ENCODE measurements at places on chromosomes 3 and 15.

GRCh38 chr15:55552451-55552850, 35.7 kb downstream of the PYGO1 start:
- DNase-seq, result no peak

DNA sequence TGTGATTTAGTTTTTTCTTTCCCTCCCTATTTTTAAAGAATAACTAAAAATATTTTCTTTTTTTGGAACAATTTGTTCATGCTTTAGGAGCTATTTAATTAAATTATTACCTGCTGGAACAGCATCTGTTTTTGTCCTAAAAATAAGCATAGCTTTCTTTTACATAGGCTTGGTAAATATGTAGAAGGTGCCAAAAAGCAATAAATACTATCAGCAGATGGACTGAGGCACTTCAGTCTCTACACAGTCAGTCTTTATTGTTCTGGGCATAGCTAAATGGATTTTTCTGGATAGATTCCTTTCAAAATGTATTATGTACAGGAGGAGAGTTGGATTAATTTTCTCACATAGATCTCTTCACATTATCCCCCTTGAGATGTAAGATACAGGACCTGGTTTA, 223.5 kb downstream of the NAALADL2 start:
- peak; percentile 37 for DNase-seq

GRCh38 chr3:191136347-191136746, 62.7 kb upstream of the OSTN start:
- no peak for DNase-seq

GRCh38 chr3:14113965-14114635, 10.6 kb downstream of the CHCHD4 start:
- no peak for DNase-seq

GRCh38 chr3:189237526-189237925, 65.8 kb downstream of the TPRG1 start:
- no peak for DNase-seq

DNA sequence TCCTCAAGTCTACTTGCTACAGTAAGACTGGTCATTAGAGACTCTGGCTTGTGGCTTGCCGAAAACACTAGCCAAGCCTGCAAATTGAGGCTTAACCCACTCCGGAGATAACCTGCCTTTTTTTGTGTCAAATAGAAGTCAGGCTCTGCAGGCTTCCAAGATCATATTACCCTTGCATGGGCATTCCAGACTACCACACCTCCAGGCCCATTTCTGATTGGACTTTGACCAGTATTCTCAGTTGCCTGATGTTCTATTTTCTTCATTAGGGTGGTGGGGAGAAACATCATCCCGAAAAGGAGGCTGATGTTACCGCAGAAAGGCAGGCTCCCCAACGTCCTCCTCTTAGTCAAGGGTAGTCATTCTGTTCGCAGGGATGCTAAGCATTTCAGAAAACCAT, 68.1 kb upstream of the FOXP1 start:
- no peak for DNase-seq

DNA sequence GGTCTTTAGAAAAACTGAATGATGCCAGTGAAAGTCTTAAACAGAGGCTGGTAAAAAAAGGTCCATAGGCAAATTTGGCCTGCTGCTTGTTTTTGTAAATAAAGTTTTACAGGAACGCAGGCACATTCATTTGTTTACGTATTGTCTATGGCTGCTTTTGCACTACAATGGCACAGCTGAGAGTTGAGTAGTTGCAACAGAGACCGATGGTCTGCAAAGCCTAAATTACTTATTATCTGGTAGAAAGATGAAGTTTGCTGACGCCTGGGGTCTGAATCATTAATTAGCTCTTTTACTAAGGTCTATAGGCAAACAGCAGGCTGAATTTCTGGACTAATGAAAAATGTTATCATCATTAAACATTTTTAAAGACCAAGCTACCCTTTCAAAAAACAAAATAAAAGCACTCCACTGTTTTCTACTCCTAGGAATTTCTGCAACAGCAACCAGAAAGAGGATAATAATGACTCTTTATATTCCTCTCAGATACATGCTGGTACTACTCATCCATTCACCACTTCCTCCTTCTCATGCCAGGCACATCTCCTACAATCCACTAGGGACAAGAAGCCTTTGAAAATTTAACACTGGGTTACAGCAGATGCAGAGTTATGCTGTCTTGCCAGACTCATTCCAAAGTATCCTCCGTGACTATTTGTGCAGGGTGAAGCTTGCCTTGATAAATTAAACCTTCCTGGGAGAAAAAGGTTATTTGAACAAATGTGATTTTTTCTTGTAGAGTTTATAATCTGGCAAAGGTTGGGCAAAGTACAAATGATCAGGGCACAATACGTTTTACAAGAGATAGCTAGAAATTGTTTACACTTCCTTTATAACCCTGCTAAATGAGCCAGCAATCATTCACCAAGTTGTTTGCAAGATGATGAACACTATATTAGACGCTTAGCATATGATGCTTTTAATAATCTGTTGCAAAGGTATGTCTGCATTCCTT, 6.0 kb downstream of the GATM start:
- DNase-seq, result no peak

- DNase-seq, result no peak
Measured at GRCh38 chr15:39429898-39430357, 151.0 kb upstream of the THBS1 start.

DNA sequence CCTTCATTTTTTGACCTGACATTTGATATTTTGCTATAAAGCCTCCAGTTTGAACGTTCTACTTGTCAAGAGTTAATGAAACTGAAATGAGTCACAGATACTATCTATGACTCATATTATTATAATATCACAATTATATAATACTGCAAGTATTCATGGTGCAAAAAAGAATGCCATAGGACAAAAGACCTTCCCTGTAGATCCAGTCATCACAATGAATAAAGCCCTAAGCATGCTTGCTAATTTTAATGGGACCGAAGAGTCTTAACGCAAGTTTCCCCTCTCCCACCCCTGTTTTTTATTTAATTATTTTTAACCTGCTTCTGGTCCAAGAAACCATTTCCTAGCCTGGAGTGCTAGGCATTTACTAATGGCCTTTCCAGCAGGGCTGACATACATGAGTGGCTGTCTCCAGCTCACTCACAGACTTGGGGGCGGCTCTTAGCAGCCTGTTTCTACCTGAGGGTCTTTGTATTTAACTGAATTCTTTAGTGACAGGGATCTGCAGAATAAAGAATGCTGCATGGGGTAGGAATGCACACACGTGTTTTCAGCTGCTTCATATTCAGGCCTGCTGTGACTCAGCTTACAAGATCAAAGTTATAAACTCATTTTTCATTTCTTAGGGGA, 61.2 kb downstream of the THBS1 start:
- no peak for DNase-seq

GRCh38 chr15:27057904-27058645, 87.1 kb downstream of the GABRG3 start:
- DNase-seq, result no peak

- DNase-seq, result no peak
Measured at GRCh38 chr15:90327311-90327710, 24.8 kb upstream of the ZNF774 start.

GRCh38 chr15:100997442-100997841, 78.3 kb downstream of the LRRK1 start:
- no peak for DNase-seq

- no peak for DNase-seq
Measured at GRCh38 chr3:71796290-71796689, 11.3 kb upstream of the PROK2 start.

DNA sequence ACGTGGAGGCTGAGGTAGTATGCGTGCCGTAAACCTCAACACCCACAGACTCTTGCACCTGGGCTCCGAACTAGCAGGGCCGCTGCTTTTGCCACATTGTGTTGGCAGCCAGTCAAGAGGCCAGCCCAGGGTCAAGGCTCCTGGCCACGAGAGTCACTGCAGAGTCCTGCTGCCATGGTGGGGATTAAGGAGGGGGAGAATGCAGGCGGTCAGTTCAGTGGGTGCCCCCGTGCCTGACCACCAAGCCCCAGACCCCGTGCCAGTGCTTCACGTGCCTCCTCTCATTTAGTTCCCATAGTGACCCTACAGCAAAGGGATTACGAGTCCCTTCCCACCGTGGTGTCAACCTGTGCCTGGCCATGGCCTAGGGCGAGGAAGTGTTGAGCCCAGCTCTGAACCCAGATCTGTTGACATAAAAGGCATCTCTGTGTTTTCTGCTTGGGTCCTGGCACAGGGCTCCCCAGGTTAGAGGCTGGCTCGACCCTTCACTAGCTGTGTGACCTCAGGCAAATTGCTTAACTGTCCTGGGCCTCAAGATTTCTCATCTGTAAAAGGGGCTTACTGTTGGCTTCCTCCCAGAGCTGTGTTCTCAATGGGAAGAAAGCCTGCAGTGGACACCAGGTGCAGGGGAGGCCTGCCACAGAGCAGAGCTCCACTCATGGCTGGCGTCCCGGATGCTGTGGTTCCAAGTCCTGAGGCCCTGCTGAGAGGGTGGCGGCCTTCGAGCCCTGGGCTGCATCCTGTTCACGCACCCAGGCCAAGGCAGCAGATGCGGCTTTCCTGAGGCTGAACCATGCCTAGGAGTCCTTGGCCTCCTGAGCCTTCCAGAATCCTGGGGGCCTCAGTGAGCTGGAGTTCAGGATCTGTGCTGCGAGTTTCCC, 32.8 kb downstream of the FBLN2 start:
- no peak for DNase-seq

DNA sequence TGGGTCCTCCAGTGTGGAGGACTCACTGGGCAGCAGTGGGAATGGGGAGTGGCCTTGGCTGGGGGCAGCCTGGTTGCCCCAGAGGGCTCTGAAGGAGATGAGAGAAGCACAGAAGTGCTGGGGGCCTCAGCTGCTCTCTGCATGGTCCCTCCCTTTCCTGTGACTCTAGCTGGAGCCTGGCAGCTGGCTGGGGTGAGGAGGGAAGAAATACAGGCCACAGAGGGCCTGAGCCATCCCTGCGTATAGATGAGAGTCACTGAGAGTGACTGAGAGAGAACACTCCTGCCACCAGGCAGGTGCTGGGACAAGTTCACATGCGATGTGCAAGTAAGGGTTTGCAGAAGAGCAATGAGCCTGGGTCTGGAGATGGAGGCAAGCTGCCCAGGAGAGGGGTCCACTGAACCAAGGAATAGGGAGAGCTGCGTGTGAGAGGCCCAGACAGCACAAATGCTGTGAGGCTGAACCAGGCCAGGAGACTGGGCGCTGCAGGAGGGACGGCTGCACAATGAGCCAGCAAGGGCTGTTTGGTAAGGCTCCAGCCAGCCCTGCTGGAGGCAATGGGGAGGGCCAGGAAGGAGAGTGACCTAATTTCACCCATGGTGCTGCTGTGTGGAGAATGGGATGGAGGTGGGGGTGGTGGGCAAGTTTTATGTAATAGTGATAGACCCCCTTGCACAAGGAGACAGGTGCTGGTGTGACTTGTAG, 87.2 kb downstream of the CLSTN2 start:
- peak; percentile 41 for DNase-seq

DNA sequence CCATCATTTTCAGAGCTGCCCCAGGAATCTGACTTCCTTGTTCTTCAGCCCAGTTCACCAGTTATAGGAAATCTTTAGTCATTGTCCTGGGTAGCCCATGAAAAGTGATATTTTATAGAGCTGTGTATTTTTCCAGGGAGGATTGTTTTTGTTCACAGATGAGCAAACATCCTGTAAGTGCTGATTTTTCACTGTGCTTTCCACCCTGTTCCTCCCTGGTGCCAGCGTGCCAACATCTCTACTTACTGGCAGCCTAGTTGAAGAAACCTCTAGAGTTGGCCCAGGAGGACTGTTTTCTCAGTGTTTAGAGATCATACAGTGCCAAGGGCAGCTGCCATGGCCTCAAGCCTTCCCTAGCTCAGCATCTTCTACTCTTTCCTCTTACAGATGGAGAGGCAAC, 41.3 kb downstream of the ST6GAL1 start:
- DNase-seq, result no peak

DNA sequence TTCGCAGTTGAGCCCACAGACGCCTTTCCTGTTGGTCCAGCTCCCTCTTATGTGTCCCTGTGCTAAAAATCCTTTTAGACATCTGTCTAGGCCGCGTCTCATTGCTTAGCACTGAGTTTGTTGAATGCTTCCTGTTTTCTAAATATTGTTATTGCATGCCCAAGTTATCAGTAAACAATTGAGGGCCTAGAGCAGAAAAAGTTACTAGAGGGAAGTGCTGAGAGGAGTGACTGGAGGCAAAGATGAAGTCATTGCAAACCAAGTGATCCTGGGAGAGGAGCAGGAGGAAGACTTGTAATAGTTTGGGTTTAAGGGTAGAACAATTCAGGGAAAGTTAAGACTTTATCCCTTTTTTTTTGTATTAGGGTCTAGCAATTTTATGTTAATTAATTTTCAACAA, 88.1 kb downstream of the DCUN1D1 start:
- no peak for DNase-seq

DNA sequence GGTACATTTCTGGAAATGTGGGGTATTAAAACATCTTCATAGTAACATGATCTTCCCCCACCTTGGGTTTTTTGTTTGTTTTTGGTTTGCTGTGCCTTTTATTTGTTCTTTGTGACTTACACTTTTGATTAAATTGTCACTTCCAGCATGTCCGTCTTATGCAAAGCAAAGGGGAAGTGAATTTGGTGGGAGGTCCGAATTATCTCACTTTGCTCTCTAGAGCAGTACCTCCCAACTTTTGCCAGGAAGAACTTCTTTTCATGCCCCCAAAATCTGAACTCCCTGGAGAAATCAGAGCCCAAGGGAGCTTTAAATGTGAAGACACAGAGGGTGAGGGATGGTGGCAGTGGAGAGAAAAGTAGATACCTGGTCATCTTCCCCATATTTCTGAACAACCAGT, 173.1 kb downstream of the IL5RA start:
- no peak for DNase-seq

GRCh38 chr15:40731034-40731433, 24.0 kb downstream of the RMDN3 start:
- DNase-seq, result no peak

DNA sequence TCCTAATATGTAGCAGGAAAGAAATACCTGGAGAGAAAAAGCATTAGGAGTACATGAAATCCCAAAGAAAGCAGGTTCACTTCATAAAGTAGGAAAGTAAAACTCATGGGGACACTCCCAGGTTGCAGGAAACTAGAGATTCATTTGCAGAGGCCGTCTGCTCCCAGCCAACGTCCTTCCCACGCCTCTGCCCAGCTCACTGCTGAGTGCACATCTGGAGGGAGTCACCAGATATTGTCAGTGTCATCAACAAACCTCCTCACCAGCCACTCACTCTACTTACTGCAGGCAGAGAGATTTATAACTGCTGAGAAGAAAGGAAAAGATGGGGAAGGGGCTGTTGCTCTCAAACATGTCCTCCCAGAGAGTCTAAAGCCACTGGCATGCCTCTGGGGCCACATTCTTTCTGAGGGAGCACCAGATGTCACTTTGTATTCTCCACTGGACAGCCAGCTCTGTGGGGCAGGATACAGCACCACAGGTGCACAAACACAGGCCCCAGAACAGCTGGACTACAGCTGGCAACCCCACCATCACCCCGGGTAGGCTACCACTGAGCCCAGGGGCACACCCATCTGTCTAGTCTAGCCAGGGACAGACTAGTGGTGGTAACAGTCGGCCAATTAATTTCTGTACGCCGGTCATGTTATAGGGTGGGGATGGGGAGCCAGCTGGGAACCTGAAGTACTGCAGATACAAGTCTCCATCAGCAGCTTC, 64.5 kb downstream of the NPTN start:
- DNase-seq, result no peak

GRCh38 chr15:70869346-70869745, 15.4 kb upstream of the LARP6 start:
- DNase-seq, result no peak

- no peak for DNase-seq
Measured at GRCh38 chr15:82030176-82030575, 15.6 kb downstream of the MEX3B start.

GRCh38 chr15:92745845-92746271, 90.3 kb upstream of the FAM174B start:
- DNase-seq, result no peak

- no peak for DNase-seq
Measured at GRCh38 chr3:22632536-22632935, 570.6 kb upstream of the UBE2E2 start.

GRCh38 chr15:72785432-72785831, 1.9 kb upstream of the ADPGK start:
- no peak for DNase-seq
